T1000 (cell line): ENCODE measurements at places on chromosomes 3 and 15.

DNA sequence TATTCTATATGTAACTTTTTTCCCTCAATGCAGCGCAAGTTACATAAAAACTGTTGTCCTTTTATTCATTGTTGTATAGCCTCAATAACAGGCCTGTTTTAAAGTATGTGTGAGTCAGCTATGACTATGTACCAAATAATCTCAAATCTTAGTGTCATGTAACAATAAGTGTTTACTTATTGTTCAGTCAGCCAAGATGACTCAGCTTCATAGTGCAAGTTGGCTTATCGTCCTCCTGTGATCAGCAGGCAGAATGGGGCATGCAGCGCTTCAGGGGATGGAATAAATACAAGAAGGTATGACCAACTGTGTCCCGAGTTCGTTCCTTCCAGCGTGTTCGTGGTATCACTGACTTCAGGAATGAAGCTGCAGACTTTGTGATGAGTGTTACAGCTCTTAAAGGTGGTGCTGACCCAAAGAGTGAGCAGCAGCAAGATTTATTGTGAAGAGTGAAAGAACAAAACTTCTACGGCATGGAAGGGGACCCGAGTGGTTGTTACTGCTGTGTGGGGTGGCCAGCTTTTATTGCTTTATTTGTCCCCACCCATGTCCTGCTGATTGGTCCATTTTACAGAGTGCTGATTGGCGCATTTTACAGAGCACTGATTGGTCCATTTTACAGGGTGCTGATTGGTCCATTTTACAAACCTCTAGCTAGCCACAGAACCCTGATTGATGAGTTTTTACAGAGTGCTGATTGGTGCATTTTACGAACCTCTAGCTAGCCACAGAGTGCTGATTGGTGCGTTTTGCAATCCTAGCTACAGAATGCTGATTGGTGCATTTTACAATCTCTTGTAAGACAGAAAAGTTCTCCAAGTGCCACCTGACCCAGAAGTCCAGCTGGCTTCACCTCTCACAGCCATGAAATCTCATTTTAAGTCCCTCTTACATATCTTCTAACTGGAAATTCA, 1016.0 kb downstream of the MCTP2 start:
- peak; percentile 70 for DNase-seq

- DNase-seq, result no peak
These were observed 29.8 kb upstream of the SLC25A36 start for GRCh38 chr3:140911822-140912221.

DNA sequence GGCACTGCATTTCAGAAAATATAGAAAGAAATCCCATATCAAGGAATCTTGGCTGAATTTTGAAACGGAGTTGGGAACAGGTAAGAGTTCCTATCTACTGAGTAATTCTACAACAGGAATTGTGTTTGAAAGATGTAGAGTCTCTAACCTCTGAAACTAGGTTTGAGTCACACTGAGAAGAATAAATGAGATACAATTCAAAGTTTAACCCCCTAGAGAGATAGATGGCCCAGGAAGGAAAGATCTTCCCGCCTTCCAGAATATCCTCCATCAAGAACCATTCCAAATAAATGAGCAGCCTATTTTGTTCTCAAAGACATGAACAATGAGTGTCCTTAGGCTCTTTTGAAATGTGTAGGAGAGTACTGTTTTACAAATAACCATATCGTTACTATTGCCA, 2.9 kb upstream of the ANP32A start:
- no peak for DNase-seq

DNA sequence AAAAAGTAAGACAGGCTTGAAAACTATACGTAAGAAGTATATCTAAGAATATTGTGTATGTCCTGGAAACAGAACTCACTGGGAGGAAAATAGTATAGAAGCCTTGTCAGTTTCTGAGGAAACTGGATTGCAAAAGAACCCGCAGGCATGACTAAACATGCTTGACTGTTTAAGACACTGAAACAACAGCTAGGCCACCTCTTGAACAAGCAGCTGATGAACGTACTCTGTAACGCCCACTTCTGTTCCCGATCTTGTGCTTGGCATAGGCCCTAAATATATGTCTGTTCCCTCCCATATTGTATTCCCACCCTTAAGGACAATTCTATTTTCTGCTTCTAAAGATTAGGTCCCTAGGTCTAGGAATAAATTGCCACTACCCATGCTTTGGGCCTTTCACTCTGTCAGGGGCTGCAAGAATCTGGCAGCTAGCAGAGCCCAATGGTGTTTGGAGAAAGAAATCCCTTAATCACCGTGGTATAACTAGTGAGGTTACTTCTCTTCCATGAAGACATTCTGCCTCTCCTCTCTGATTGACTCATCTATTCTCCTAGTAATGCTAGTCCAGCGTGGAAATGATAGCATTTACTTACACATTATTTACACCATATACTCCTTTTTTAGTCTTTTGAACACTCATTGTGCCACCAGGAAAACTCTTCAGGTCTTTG, 46.2 kb downstream of the CD200 start:
- no peak for DNase-seq

- no peak for DNase-seq
These were observed 100.3 kb upstream of the LIPC start for GRCh38 chr15:58331560-58331912.

GRCh38 chr3:55554634-55555425, 67.7 kb upstream of the WNT5A start:
- DNase-seq, result no peak

- DNase-seq, result no peak
These were observed 23.9 kb downstream of the PLXNB1 start for GRCh38 chr3:48405971-48406370.

- DNase-seq, result no peak
These were observed 340.3 kb downstream of the SLC9A9 start for GRCh38 chr3:143507735-143508580.

DNA sequence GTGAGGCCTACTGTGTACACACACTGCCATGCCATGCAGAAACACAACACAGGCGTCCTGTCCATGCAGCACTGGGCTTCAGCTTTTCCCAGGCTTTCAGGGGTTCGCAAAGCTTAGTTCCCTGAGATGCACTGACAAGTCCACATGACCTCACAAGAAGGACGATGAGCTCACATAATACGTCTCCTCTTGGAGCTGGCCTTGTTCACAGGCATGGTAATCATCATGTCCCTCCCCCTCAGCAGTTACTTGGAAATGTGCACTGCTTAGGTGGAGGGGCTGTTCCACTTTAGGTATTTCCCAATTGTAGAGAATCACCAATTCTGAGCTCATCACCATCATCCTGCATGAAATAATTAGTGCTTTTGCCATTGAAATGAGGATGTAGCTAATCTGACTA, 308.8 kb downstream of the LRTM1 start:
- no peak for DNase-seq

DNA sequence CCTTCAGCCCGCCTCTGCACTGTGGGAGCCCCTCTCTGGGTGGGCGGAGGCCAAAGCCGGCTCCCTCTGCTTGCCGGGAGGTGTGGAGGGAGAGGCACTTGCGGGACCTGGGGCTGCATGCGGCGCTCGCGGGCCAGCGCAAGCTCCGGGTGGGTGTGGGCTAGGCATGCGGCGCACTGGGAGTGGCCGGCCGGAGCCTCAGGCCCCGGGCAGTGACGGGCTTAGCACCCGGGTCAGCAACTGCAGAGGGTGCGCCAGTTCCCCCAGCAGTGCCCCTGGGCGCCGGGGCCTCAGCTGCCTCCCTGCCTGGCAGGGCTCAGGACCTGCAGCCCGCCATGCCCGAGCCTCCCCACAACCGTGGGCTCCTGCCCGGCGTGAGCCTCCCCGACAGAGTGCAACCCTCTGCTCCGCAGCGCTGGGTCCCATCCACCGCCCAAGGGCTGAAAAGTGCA, 98.9 kb upstream of the POU1F1 start:
- DNase-seq, result no peak

- peak; percentile 78 for DNase-seq
These were observed 154.1 kb upstream of the GOLIM4 start for GRCh38 chr3:168249550-168250414.

- DNase-seq, result no peak
These were observed 4.8 kb upstream of the PLXNB1 start for GRCh38 chr3:48434591-48435222.

DNA sequence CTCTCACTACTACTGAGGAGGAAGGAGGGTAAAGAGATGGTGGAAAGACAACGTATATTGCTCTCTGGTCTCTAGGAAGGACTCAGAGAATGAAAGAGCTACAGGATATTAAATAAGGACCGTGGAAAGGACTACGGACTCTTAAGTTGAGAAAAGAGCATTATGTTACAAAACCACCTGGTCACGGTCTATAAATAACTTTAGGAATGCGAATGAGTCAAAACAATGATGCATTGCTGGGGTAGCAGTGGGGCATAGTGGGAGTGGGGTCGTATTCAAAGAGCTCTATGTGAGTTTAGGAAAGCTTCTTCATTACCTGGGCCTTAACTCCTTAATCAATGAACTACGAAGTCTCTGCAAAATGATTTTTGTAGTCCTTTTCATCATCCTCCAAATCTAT, 295.7 kb upstream of the SOX14 start:
- no peak for DNase-seq

GRCh38 chr3:196837819-196838420, 29.8 kb upstream of the SENP5 start:
- DNase-seq, result no peak

DNA sequence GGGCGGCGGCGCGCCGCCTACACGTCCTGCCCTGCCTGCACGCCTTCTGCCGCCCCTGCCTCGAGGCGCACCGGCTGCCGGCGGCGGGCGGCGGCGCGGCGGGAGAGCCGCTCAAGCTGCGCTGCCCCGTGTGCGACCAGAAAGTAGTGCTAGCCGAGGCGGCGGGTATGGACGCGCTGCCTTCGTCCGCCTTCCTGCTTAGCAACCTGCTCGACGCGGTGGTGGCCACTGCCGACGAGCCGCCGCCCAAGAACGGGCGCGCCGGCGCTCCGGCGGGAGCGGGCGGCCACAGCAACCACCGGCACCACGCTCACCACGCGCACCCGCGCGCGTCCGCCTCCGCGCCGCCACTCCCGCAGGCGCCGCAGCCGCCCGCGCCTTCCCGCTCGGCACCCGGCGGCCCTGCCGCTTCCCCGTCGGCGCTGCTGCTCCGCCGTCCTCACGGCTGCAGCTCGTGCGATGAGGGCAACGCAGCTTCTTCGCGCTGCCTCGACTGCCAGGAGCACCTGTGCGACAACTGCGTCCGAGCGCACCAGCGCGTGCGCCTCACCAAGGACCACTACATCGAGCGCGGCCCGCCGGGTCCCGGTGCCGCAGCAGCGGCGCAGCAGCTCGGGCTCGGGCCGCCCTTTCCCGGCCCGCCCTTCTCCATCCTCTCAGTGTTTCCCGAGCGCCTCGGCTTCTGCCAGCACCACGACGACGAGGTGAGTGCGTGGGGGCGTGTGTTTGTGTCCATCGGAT, 602 bp downstream of the TRIM71 start:
- no peak for DNase-seq

DNA sequence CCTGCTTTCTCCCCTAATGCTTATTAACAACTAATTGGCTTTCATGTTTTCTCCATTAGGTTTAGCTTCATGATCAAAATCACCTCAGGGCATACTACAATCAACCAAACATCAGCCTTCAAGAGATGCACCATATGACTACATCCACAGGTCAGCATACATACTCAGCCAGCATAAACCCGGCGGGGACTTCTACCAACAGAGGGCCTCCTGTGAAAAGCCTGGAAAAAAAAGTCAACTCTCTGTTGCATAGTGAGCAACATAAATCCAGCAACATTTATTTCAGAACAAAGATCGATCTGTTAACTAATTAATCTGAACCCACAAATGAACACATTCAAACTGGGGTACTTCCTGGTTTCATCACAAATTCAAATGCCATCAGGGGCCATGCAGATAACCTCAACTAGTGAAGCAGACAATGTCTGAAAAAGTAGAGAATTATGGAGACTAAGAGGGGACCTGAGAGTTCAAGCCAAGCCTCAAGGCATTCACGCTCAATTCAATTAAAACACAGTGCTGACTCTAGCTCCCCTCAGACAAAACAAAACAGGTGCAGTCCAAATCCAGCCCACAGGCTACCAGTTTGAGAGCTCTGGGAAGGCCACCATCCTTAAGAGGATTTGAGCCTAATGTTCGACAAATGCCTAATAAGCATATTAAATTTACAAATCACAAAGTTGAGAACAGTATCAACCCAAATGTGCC, 124.5 kb downstream of the MAGI1 start:
- DNase-seq, result no peak

DNA sequence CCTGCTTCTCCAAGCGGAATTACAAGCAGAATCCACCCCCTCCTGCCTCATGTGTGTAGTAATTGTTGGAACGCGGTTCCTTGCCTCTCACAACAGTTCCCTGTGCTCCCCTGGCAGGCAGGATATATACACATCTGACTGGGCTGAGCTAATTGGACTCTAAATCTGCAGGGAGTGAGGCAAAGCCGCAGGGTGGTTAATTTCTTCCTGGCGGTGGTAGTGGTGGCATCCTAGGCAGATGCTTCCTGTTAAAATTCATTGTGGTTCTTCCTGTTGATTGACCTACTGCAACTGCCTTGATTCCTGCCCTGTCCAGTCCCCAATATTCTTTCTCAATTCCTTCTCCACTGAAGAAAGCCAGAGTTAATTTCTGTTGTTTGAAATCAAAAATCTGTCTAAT, 202.9 kb upstream of the PROK2 start:
- DNase-seq, result peak; percentile 10
